ENCODE measurements at places on chromosomes 11 and 22.
A peak's percentile ranks its signal among the peaks of the same experiment; 100 is the strongest.

GRCh38 chr11:112730591-112730990 is 230.6 kb upstream of the NCAM1 start:
- DNase-seq = no peak

GRCh38 chr11:27696961-27697360 is 3.3 kb downstream of the BDNF start:
- DNase-seq = peak; percentile 49

DNA sequence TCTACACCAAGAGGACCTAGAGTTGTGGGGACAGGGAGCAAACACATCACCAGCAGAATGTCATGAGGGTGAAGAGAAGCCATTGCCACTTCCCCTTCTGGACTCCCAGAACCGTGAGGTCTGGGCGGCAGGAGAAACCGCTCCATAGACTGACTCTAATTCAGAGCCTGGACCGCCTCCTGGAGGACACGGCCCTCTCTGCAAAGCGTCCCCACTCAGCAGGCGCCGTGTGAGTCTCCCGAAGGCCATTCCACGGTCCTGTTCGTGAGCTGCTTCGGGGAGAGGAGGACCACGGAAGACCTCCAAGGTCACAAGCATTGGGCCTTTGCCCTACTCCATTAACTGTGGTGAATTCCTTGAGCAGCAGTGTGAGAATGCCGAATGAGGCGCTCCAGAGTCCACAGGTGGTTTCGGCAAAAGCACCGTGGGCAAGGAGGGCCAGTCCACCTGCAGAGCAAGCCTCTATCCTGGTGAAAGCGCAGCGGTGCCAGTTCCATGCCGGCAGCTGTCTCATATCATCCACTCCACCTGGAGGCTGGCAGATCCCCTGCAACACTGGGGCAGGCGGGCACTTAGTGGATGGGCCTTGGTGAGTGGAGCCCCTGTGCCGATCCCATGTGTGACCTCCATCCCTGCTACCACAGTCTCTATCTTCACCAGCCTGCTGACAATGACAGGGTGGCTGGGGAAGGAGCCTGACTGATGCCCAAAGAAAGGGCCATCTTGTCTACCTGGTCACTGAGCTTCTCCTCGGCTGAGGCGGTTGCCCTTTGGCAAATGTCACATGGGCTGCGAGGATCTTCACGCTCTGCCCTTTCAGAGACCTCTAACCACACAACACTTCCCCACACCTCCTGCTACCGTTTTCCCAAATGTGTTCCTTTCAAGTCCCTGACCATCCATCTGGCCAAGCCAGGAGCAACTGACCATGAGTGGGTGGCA is 7.5 kb downstream of the C11orf21 start:
- DNase-seq = no peak

- DNase-seq = no peak
Measured at GRCh38 chr11:35363246-35363801, 56.0 kb downstream of the SLC1A2 start.

- no peak for DNase-seq
Measured at GRCh38 chr22:22838148-22838786, 49.3 kb upstream of the IGLL5 start.

All from epithelial cell of esophagus (primary cell).